Left kidney (tissue), 8 donors: ENCODE measurements at places on chromosomes 3 and 15. TPM values are rescaled to one million over a fixed set of nuclear protein-coding genes. Genes with fewer than 3 reads are reported as not detected.

Gene CCRL2
- polyA plus RNA-seq: 1.2 TPM

DNA sequence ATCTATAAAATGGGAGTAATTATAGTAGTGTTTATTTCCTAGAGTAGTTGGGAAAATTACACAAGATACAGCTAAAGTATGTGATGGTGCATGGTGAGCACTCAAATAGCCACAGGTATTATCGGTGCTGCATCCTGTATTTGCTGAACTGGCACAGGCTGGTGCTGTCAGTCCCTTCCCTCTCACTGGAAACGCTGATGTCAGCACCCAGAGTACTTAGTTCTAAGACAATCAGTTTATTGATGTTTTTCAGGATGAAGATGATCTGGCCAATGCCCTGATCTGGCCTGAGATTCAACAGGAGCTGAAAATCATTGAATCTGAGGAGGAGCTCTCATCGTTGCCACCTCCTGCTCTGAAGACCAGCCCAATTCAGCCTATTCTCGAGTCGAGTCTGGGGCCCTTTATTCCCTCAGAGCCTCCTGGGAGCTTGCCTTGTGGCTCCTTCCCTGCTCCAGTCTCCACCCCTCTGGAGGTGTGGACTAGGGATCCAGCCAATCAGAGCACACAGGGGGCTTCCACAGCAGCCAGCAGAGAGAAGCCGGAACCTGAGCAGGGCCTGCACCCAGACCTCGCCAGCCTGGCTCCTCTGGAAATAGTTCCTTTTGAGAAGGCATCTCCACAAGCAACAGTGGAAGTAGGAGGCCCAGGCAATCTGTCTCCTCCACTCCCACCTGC is 49.7 kb downstream of the TMEM39A start:
- DNase-seq: no peak

Gene IGSF10
- 3.5 TPM for polyA plus RNA-seq

Gene RTP3
- not detected for polyA plus RNA-seq

DNA sequence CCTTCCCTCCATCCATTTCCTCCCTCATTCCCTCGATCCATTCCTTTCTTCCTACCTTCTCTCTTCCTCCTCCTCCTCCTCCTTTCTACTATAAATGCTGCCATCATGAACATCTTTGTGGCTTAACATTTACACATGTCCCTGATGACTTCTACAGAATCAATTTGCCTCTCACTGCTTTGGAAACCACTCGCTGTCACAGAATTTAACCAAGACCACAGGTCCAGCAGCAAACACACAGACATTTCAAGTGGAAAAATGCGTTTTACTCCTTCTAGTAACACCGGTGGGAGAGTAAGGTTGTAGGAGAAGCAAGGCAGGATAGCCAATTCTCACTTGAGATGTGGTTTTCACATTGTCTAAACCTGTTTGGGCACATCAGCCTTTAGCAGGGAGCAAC is 101.4 kb upstream of the LRIG1 start:
- DNase-seq: no peak
